ENCODE measurements at places on chromosomes 1 and 21.

- H3K4me1 ChIP-seq, result peaks cover 8% of the 10 kb centered on the region
- H3K27me3 ChIP-seq, result peaks cover 94% of the 10 kb centered on the region
- H3K36me3 ChIP-seq, result no peaks in the 10 kb centered on the region
Observed at GRCh38 chr1:1175221-1176062, 1.8 kb downstream of the TTLL10 start.

DNA sequence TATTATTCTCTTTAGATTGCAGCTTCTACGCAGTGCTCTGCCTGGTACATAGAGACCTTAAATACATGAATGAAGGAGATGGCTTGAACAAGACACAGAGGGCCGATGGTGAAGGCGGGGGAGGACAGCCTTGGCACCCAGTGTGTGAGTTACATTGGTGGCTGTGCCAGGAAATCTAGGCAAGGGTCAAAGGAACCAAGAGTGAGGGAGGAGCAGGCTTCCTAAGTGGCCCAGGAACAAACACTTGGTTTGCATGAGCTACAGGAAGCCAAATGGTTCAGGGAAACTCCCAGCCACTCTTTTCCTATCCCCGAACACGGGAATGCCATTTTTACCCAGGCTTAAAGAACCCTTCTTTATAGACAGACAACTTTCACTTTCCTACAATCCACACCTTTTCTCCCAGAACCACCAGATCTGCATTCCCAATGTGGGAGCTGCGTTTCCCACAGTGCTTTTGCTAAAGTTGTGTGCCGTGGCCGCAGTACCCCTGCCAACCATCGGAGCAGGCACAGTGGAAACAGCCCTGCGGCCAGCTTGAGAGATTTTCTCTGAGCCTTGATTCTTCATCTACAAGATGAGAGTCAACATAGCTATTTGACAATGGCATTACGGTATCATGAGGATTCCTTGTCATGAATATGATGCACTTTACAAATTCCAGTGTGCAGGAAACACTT is 3.5 kb upstream of the CLEC20A start:
- DNase-seq, result no peak
- no peaks in the 10 kb centered on the region for H3K27me3 ChIP-seq
- H3K27ac ChIP-seq, result no peak overlapping the region
- H3K4me1 ChIP-seq, result no peaks in the 10 kb centered on the region
- no peak overlapping the region for H3K4me3 ChIP-seq

- H3K4me3 ChIP-seq, result no peak overlapping the region
- no peaks in the 10 kb centered on the region for H3K27me3 ChIP-seq
- peak overlapping the region; percentile 69 for H3K27ac ChIP-seq
- peaks cover 66% of the 10 kb centered on the region for H3K4me1 ChIP-seq
Observed at GRCh38 chr1:66271904-66272254, 262.1 kb upstream of the SGIP1 start.

DNA sequence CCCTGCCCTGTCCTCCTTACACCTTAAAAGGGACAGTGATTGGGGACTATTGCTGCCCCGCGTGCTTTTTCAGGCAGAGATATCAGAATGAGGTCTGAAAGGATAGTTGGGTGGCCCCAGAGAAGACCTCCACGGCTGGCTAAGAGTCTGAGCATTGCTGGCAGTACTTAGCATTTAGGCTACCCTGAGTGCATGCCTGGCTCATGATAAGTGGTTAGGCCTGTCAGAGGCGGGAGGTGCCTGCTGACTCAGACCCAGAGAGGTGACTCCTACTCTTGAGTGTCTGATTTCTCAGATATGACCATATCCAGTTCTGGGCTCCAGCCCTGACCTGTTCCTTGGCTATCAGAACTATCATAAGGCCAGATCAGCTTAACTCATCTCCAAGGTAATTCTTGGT is 213.7 kb downstream of the PBX1 start:
- H3K27me3 ChIP-seq, result no peaks in the 10 kb centered on the region
- H3K36me3 ChIP-seq, result no peaks in the 10 kb centered on the region
- H3K4me3 ChIP-seq, result no peak overlapping the region
- peaks cover 80% of the 10 kb centered on the region for H3K4me1 ChIP-seq
- peak; percentile 70 for DNase-seq

- no peak overlapping the region for H3K4me3 ChIP-seq
- H3K27me3 ChIP-seq, result no peaks in the 10 kb centered on the region
- no peak for DNase-seq
- H3K4me1 ChIP-seq, result no peaks in the 10 kb centered on the region
Observed at GRCh38 chr1:94528299-94528698, 13.3 kb downstream of the F3 start.

GRCh38 chr1:227898502-227899140 is 49.1 kb downstream of the WNT9A start:
- H3K27me3 ChIP-seq, result no peaks in the 10 kb centered on the region
- no peaks in the 10 kb centered on the region for H3K4me1 ChIP-seq
- H3K4me3 ChIP-seq, result no peak overlapping the region
- H3K27ac ChIP-seq, result no peak overlapping the region
- no peak for DNase-seq

Data from stomach (tissue), 19 donors.